ENCODE measurements at places on chromosomes 7 and 10. TPM values are rescaled to one million over a fixed set of nuclear protein-coding genes. Genes with fewer than 3 reads are reported as not detected.

- no peak for DNase-seq
- H3K4me3 ChIP-seq = no peak overlapping the region
- peaks cover 6% of the 10 kb centered on the region for H3K4me1 ChIP-seq
- H3K27me3 ChIP-seq = no peaks in the 10 kb centered on the region
- no peaks in the 10 kb centered on the region for H3K36me3 ChIP-seq
Measured at GRCh38 chr7:111159426-111159825, 68.5 kb downstream of the LRRN3 start.

DNA sequence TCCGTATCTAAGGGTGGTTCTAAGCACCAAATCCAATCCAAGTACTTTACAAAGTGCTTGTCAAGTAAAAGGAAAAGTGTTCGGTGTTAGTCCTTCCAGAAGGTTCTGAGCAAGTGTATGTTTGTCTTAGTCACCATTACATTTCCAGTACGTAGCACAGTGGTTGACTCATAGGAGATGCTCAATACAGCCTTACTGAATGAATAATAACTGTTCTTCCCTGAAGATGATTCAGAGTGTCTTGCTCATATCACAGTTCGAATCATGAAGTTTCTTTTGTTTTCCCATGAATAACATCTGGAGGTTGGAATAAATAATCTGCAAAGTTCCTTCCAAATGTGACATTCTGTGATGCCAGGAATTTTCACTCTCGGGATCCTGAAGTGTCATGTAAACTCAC lies 53.4 kb downstream of the WNT2 start:
- no peak overlapping the region for H3K4me3 ChIP-seq
- H3K27me3 ChIP-seq = no peaks in the 10 kb centered on the region
- no peaks in the 10 kb centered on the region for H3K4me1 ChIP-seq
- no peak overlapping the region for H3K27ac ChIP-seq
- no peaks in the 10 kb centered on the region for H3K36me3 ChIP-seq
- DNase-seq = no peak

DNA sequence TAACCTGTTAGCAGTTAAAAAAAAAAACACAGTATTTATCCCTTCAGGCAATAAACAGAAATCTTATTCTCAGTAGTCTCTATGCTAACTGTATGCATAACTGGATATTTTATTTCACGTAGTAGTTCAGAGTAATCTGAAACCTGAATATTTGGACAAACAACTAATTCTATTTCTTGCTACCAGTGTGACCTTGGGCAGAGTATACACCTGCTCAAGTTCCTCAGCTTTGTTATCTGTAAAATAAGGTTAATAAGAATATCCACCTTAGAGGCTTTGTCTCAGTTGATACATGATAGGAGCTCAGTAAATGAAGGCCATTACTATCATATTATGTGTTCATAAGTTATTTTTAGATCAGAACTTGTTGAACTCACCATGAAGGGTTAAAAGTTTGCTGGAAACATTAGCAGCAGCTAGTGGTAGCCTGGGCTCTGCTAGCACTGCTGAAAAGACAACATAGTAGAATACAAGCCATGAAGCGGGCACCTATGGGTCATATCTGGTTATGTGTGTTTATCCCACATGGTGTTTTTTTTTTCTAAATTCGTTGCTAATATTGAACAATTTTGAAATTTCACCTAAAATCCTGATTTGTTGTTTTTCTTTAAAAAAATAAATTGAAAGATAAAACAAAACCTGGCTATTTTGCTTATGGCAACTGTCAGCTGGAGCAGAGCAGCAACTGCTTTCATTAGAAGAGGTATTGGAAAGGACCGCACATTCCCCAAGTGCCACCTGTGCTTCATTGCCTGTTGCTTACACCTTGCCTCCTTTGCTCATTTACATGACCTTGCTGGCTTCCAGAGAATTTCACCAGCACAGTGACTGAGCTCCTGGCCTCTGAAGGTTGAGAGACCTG lies 303.0 kb downstream of the PRKG1 start:
- H3K4me3 ChIP-seq = no peak overlapping the region
- H3K36me3 ChIP-seq = no peaks in the 10 kb centered on the region
- H3K27ac ChIP-seq = no peak overlapping the region

Gene CCDC136
- total RNA-seq = 14.3 TPM

DNA sequence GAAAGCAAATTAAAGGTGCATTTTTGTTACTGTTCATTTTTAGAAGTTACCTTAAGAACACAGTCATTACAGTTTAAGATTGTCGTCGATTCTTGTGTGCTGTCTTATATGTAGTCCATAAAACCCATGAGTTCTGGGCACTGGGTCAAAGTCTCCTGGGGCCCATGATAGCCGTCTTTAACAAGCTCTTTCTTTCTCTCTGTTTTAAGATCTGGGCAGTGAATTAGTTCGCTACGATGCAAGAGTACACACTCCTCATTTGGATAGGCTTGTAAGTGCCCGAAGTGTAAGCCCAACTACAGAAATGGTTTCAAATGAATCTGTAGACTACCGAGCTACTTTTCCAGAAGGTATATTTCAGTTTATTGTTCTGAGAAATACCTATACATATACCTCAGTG lies 90.7 kb upstream of the CAPZA2 start:
- no peaks in the 10 kb centered on the region for H3K36me3 ChIP-seq
- H3K27ac ChIP-seq = no peak overlapping the region
- H3K27me3 ChIP-seq = peaks cover 20% of the 10 kb centered on the region
- DNase-seq = no peak
- peaks cover 3% of the 10 kb centered on the region for H3K4me1 ChIP-seq

Gene CFAP69
- 0.34 TPM for total RNA-seq
